NCI-H1930 (cell line): ENCODE measurements at places on chromosomes 2 and 18.

- no peak for DNase-seq
These were observed 232.4 kb downstream of the CALCRL start for GRCh38 chr2:187215532-187216240.

DNA sequence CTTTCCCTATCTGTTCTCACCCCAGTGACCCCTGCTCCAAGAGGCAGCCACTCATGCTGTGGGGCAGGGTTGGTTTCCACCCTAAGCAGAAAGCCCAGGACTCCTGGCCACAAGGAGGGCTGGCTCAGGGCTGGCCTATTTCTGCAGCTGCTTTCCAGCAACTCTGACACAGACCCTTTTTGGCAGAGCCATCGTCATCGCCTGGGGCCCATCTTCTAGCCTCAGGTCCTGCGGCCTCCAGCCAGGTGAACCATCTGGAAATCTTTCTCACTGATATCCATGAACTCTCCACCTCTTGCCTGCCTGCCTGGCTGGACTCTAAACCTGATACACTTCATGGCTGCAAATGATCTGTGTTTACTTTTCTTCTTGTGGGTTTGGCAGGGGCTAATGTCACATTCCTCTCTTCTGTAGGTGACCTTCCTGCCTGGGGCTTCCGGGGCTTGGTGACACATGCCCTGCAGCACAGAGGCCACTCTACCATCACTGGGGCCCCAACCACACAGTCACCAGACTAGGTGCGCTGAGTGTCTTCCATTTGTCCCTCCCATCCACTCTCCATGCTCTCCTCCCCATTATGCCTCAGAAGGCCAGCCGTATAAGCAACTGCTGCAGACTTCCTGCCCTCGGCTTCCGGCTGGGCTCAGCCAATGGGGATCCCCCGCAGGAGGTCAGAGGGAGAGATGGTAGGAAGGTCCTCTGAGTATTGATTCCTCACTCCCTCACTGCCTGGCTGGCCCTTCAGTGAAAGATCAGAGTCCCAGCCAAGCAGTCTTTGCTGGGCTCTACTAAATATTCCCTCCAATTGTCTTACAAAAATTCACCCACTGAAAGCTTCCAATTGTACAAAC lies 9.7 kb upstream of the COPS8 start:
- no peak for DNase-seq

DNA sequence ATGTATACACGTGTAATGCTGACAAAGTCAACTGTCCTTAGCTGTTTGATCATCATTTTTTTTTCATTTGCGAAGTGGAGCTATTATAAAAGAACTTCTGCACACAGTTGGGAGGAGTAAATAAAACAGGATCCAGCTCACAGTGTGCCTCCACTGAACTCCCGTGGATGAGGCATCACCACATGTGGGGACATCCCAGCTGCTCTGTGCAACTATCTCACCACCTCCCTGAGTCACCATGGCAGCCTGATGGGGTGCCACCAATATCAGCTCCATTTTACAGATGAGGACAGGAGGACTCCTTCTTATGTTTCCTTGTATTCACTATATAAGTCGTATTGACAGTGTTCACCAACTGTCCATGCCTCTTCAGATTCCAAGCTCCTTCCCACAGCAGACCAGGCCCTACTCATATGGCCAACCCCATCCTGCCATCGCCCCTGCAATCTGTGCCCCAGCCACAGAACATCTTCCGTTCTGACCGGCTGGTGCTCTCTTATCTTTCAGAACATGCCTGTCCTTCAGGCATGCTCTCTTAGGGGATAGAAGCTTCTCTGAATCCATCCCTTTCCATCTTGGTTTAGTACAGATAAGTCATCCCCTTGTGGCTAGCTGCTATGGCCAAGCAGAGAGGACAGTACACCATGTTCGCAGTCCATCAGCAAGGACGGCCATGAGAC lies 288.1 kb downstream of the RNF144A start:
- no peak for DNase-seq

GRCh38 chr18:75544496-75544895 lies 117.0 kb upstream of the SMIM21 start:
- DNase-seq = no peak
